ENCODE measurements at places on chromosomes 7 and 10. TPM values are rescaled to one million over a fixed set of nuclear protein-coding genes. Genes with fewer than 3 reads are reported as not detected.

Gene AKR1C1
- total RNA-seq: 10.5 TPM

Gene CELF2
- total RNA-seq: 12.5 TPM

Gene TNS3
- total RNA-seq: 15.8 TPM

Gene SMNDC1
- total RNA-seq: 6.9 TPM

Gene PNLIPRP2
- not detected for total RNA-seq

Gene OPALIN
- total RNA-seq: not detected

Gene AZGP1
- total RNA-seq: not detected

Gene ST8SIA6
- 0.79 TPM for total RNA-seq

Gene CPA2
- not detected for total RNA-seq

Gene CDHR1
- not detected for total RNA-seq

Gene ATRNL1
- total RNA-seq: 0.07 TPM

All from pulmonary artery endothelial cell (primary cell).